Colonic mucosa (tissue), 4 donors: ENCODE measurements at places on chromosomes 4 and X.

DNA sequence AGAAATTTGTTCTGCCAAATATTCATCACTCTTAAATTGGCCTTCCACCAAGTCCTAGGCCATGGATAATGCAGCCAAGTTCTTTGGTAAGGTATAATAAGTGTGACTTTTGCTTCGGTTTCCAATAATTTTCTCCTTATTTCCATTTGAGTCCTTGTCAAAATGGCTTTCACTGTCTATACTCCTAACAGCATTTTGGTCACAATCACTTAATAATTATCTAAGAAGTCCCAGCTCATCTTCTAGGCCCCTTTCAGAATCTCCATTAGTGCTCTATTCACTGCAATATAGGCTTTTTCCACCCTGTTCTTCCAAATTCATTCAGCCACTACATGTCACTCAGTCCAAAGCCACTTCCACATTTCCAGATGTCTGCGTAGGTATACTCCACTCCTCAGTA lies 51.0 kb upstream of the SPIN4 start:
- no peak for DNase-seq

DNA sequence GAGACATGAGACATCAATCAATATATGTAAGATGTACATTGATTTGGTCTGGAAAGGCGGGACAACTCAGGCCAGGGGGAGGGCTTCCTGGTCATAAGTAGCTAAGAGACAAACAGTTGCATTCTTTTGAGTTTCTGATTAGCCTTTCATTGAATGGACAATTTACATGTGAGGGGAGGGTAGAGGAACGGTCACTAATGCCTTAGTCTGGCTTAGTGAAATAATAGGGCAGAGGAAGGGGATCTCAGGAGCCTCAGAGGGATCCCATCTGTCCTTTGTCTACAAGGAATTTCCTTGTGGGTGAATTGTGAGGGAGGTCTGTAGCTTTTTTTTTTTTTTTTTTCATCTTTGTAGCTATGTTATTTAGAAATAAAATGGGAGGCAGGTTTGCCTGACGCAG lies 88.3 kb downstream of the GK start:
- no peak for DNase-seq

DNA sequence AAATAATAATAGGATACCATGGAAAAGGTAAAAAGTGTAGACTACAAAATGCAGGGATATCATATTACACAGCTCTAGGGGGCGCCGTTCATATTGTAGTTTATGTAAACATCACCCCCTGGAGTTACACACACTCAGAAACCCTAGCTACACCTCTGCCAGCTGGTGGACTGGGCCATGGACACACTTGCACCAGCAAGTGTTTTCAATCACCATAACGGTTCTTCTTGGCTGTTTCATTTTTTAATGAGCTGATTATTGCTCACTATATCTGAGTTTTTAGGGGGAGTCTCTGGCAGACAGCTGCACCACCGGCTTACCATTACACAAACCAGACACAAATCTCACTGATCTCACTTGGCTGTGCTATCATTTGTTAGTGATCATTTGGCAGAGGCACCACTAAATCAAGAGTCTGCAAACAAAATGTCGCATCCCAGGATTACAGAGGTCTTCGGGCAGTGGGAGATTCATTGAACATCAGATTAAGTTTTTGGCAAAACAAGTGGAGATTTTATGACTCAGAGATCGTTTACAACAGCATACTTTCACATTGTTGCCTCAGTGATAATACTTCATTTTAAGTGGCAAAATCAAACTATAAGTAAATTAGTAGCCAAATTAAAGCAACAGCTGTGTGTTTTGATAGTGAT lies 185.7 kb downstream of the UNC5C start:
- peak; percentile 19 for DNase-seq

- no peak for DNase-seq
These were observed 901.7 kb upstream of the INTU start for GRCh38 chr4:126731062-126731461.

- DNase-seq, result no peak
These were observed 127.9 kb downstream of the TACR3 start for GRCh38 chr4:103591841-103592240.

- DNase-seq, result no peak
These were observed 11.2 kb downstream of the USP9X start for GRCh38 chrX:41096339-41096955.

GRCh38 chr4:174255786-174256185 lies 27.7 kb downstream of the FBXO8 start:
- DNase-seq, result no peak

GRCh38 chr4:38365748-38366310 lies 298.2 kb upstream of the KLF3 start:
- peak; percentile 46 for DNase-seq

DNA sequence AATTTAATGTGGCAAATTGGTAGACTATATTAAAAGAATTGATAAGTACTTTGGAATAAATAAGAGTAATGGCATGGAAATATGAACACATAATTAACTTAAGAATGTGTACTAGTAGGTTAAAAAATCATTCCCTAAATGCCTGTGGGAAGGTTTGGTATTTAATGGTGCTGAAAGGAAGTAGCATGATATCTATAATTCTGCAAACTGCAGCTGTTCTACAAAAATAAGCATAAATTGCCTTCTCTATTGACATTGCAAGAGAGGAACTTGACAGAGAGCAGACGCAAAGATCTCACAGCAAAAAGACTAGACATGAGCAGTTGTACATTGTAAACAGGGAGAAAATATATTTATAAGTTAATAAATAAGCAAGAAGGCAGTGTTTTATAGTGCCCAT lies 752.5 kb upstream of the PCDH10 start:
- DNase-seq, result no peak

DNA sequence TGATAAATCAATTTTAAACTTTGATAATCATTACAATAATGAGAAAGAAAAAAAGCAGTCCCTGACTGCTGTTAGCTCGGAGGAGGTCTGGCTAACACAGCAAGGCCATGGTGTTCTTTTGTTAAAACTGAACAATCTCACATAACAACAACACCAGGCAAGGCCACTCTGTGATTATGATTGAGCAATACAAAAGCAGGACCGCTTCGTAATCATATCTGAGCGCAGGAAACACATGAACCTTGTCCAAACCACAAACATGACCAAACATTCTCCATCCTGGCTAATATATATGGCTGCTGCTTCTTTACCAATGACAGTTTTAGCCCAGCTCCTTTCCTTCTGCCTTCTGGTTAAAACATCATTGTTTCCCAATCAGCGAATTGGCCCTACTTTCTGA lies 76.8 kb upstream of the DDX53 start:
- no peak for DNase-seq

GRCh38 chr4:99946356-99947189 lies at the start of gene DNAJB14:
Gene DNAJB14 (minus strand): TSS chr4:99946618. CDS start chr4:99946571, 47 bp downstream.
- DNase-seq, result peak; percentile 81

DNA sequence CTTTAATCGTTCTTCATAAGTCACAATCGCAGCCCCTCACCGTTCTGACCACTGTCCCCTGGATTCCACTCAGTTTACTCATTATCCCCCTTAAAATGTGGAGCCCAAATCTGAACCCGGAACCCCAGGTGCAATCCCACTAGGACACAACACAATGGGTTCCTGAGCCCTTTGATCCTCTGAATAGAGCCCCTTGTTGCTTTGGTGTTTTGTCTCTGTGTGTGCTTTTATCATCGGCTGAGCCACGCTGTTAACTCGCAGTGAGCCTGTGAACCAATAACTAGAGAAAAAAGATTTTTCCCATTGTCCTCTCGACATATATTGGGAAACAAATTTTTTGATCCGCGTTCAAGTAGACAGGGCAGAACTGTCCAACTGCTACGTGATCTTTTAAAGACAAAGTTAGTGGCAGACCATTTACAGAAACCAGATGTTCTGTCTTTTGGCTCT lies 617 bp upstream of the PDHA1 start:
- no peak for DNase-seq

DNA sequence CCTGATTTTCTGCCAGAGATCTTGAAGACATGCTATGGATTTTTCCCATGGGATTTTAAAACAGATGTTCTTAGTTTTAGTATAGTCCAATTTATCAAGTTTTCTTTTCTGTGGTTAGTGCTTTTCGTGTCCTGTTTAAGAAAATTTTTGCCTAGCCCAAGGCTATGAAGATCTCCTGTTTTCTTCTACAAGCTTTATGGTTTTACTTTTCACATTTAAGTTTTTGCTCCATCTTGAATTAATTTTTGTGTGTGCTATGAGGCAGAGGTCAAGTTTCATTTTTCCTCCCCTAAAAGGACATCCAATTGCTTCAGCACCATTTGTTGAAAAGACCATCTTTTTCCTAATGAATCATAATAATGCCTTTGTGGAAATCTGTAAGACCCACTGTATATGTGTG lies 65.6 kb downstream of the POLR2B start:
- no peak for DNase-seq

- no peak for DNase-seq
These were observed 8.7 kb upstream of the MSANTD1 start for GRCh38 chr4:3239998-3240920.

- DNase-seq, result no peak
These were observed 40.6 kb upstream of the SERTM2 start for GRCh38 chrX:111470681-111471403.

- no peak for DNase-seq
These were observed 256.8 kb upstream of the STS start for GRCh38 chrX:6890544-6891261.

GRCh38 chr4:159764343-159764952 lies 661.6 kb downstream of the RAPGEF2 start:
- peak; percentile 19 for DNase-seq

- DNase-seq, result no peak
These were observed 753.6 kb downstream of the RPA4 start for GRCh38 chrX:97637289-97637688.

- DNase-seq, result no peak
These were observed 86.3 kb downstream of the HPGD start for GRCh38 chr4:174435974-174436373.

DNA sequence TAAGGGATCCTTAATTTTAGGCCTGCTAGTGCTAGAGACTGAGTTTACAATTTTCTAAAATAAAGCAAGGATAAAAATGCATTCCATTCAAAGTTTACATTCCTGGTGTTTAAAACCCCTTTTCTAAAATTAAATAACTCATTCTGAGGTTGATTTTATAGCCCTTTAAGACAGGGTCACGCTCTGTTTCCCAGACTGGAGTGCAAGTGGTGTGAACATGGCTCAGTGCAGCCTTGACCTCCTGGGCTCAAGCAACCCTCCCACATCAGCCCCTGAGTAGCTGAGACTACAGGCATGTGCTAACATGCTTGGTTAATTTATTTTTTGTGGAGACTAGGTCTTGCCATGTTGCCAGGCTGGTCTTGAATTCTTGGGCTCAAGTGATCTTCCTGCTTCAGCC lies 6.8 kb upstream of the CDKL2 start:
- DNase-seq, result no peak

DNA sequence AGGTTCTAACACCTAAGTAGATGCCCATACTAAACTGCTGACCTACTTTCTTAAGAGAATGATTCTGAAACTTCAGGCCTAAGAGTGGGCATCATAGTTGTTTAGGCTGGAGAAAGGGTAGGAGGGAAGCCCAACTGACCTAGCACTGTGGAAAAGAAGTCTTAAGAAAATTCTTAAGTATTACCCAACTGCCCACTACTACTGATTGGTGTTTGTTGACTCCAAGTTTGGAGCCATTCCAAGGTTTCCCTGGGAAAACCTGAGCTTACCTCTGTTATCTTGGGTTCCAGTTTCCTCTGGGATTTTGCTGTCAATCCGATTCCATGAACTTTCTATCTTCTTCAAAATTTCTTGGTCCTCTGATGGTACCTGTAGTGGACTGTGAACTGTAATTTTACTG lies 23.9 kb downstream of the ANKRD17 start:
- no peak for DNase-seq

- no peak for DNase-seq
These were observed 222.4 kb upstream of the ANKRD50 start for GRCh38 chr4:124934916-124935315.

GRCh38 chrX:130147631-130148030 lies 18.0 kb downstream of the AIFM1 start:
- DNase-seq, result no peak

- no peak for DNase-seq
These were observed 685 bp downstream of the TASL start for GRCh38 chrX:30576881-30577280.

DNA sequence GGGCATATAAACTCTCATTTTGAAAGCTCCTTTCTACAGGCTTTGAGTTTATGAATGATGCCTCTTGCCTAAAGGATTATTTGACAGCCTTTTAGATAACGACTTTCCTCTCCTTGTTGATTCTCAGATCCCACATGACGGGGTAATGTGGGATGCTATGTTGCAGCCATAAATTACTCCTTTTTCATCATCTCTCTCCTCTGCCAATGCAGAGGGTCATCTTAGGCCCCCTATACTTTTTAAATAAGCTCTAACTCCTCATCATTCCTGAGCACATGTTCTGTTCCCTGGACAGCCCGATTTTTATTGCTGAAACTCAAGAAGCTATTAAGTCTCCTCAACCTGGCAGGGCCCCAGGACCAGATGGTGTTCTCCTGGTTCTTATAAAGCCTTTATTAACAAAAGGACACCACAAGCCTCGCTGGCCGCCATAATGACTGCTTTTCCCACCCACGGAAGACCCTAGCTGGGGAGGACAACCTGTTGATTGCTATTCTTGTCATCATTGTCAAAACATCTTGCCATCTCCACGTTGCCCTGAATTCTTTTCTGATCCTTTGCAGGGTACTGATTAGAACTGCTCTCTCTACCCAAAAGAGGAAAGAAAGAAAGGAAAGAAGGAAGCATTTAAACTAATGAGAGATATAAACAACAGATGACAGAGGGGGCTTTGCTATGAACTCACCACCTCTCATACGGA lies 150.7 kb downstream of the DHX15 start:
- DNase-seq, result no peak

GRCh38 chrX:13468096-13468495 lies 101.3 kb upstream of the EGFL6 start:
- DNase-seq, result no peak

DNA sequence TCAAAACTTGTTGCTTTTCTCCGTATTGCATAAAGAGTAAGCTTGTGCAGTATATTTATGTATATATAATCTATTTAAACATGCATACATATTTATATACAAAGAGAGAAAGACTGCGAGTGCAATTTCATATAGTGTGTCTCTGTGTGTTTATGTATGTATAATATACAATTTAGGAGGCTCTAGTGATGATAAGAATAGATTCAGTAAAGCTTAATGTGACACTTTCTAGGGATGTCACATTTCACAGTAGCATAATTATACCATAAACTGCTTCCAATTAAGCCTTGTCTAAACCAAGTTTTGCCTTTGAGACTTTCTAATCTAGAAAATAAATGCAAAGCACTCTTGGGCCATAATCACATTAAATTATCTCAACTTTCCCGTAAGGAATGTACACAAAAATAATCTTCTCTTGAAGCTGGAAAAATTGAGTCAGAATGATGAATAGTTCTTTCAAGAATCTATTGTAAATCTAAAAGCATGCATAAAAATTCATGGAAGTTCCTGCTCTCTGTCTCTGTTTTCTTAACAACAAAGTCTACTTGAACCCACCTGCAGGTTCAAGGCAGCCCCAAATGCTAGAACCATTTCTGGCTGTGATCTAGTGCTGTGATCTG lies 114.1 kb upstream of the NPY2R start:
- no peak for DNase-seq
